ENCODE measurements at places on chromosomes 6 and 20.

GRCh38 chr6:151269321-151269995 is 29.7 kb downstream of the AKAP12 start:
- DNase-seq: no peak

DNA sequence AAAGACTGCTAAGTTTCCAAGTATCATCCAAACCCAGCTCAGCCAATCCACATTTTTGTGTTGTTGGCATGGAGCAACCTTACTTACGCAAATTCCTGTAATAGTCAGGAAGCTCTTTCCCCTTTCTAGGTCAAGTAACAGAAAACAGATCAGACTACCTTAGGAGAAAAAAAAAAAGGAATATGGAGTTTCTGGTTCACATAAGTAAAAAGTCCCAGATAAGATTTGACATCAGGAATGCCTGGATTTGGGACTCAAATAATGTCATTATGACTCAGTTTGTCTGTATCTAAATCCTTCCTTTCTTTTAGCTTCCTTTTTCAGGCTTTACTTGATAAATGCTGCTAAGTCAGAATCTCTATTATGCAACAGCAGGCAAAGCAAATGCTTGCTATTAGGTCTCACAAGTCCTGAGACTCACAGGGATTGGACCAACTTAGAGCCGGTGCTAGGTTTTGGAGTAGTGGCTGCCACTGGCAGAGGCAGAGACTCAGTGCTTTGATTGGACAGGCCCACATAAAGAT is 44.5 kb downstream of the NCOA7 start:
- DNase-seq: no peak

GRCh38 chr20:25659999-25660398 is 36.2 kb upstream of the NANP start:
- no peak for DNase-seq

DNA sequence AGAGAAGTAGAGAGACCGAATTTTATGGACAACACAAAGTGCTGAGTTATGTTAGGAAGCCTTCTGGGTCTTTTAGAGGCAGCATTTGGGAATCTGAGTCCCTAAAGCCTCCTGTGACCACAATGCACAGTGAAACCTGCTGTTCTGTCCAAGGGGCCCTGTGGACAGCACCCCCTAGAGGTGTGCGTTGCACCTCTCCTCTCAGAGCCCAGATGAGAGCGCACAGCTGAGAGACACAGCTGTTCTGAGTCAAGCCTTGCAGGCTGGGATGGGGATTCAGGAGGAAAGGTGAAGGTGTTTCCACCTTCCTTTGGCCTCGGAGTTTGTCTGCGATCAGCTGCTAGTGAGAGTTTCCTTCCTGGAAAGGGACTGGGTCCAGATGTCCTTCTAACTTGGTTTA is 13.0 kb downstream of the PCK1 start:
- no peak for DNase-seq

DNA sequence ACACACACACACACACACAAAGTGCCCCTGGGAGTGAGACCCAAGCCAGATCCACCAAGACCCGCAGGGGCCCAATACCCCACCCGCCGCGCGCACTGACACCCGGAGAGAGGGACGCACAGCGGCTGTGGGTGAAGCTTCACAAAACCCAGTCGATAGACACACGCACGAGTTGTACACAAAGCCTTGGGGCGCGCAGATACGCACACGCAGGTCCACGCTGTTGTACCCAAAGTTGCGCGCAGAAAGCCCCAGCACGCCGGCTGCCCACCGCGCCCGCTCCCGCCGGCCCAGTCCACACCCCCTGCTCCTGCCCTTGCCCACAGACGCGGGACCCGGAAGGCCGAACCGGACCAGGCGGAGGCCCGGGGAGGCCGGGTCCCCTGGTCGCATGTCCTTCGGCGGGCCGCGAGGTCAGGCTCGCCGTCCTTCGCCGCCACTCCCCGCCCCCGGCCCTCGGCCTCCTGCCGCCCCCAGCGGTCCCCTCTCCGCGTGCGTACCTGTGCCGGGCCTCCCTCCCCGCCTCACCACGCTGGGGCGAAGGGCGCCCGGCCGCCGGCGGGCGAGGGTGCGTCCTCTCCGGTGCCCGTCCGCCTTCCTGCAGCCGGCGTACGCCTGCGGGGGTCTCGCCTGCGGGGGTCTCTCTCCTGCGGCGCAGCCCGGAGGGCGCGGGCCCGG is at the start of gene TMEM74B:
Gene TMEM74B, minus strand, starts transcription at position 344 of the 678 bp plus-strand sequence. CDS start 1,180 bp downstream, outside the sequence.
- no peak for DNase-seq

DNA sequence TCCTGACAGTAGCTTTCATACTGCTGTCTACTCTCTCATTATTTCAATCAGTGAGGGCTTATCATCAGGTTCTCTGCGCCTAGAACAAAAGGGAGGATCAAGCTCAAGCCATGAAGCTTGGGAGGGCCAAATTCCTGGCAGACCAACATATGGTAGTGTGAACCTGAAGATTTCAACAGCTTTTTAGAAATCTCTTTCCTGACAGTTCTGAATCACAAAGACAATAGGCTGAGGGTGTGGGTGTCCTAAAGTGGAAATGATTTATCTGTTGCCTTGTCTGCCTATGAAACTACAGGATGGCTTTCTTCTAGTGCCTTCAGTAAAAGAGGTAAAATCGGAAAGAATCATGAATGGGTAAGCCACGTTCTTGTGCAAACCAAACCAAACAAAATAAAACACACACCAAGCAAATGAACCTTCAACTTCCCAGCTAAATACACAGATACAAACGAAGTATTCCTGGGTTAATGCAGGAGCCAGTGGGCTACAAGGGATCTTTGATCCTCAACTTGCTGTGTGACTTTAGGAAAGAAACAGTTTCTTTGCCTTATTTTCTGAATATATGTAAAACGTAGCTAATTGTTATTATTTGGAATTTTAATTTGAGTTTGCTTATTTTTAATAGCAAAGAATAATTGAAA is 2.7 kb upstream of the RHAG start:
- DNase-seq: no peak

GRCh38 chr6:7042654-7043545 is 64.9 kb upstream of the RREB1 start:
- no peak for DNase-seq

DNA sequence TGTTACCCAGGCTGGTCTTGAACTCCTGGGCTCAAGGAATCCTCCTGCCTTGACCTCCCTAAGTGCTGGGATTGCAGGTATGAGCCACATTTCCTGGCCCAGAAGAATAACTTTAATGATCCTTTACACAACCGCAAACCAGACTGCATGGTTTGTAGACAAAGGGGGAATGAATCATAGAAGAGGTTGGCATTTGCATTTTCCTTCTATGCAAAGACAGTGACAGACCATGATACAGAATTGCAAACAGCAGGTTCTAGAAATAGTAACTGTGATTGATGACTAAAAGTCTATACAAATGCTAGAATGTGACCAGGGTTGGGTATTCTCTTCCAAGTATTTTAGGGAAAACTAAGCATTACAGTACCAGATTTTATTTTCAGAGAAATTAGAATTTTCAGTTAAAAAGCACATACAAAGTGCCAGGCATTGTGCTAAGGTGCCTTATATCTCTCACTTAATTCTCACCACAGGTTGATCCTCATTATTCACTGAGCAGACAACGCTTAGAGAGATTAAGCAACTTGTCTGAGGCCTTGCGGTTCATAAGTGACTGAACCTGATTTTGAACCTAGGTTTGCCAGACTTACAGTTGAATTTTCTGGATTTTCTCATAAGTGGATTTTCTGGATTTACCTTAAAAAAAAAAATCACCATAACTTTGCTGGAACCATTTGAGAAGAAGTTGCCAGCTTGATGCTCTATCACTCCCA is 146.6 kb downstream of the ZFAND3 start:
- no peak for DNase-seq

DNA sequence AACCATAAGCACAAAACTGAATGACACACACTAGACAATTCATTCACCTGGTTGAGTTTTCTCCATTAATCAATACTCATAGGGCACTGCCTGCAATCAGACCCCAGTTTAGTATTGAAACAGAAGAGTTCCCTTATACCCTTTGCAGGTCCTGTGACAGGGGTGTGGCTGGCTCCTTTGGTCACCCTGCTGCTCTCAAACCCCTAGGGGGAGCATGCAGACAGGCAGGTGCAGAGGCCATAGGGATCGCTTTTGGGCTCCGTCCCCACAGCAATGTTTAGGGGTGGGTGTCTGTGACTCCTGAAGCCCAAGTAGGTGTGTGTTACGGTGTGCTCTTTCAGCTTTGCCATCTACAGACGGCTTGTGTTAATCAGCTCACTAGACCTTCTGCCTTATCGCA is 210.4 kb downstream of the CENPW start:
- no peak for DNase-seq

- no peak for DNase-seq
Measured at GRCh38 chr6:7271205-7271534, 41.8 kb downstream of the SSR1 start.

GRCh38 chr6:5840734-5841390 is 165.9 kb downstream of the NRN1 start:
- no peak for DNase-seq

GRCh38 chr20:50182346-50182745 is 8.3 kb upstream of the CEBPB start:
- no peak for DNase-seq

- DNase-seq: no peak
Measured at GRCh38 chr6:105817370-105817769, 268.8 kb upstream of the PRDM1 start.

GRCh38 chr6:139296927-139297326 is 5.1 kb upstream of the TXLNB start:
- DNase-seq: no peak

GRCh38 chr6:166907373-166907841 is 48.9 kb downstream of the RNASET2 start:
- DNase-seq: no peak

DNA sequence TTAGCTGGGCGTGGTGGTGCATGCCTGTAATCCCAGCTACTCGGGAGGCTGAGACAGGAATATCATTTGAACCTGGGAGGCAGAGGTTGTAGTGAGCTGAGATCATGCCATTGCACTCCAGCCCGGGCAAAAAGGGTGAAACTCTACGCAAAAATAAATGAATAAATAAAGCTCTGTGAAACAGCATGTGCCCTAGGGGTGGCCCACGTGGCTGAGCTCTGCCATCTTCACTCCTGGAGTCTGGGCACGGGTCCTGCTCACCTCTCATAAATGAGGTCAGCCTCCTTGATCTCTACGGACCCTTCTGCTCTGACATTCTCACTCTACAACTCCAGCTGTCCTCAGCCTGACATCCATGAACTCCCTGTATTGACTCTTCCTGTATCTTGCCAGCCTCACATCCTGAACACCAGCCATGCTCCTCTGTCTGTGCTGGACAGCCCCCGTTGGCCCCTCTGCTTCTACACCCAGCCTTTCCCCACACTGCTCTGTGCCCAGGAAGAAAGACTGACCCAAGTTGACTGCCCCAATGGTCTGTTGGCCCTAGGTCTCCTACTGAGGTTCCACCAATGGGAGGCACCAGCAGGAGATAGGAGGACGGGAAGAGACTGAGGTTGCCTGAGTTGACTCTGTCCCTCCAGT is 21.9 kb downstream of the CPNE5 start:
- DNase-seq: no peak

GRCh38 chr20:33372993-33373441 is 28.3 kb downstream of the CDK5RAP1 start:
- no peak for DNase-seq

- no peak for DNase-seq
Measured at GRCh38 chr6:108117427-108118358, 43.2 kb upstream of the OSTM1 start.

GRCh38 chr6:28423546-28423945 is 19.7 kb downstream of the ZSCAN23 start:
- DNase-seq: no peak

DNA sequence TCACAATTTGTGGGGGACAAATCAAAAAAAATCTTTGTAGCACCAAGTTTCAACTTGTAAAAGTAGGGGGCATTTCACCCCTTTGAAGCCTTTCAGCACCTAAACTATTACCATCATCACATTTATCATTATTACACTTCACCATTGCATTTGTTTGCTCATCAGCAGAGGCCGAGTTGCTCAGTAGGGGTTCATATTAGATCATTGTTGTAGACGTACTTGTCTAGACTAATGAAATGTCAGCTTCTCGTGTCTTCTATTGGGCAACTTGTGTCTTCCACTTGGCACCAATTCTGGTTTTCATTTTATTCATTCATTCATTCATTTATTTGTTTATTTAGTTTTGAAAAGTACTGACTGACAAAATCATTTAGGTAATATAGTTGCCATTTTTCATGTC is 338.3 kb upstream of the KCNQ5 start:
- DNase-seq: no peak

- no peak for DNase-seq
Measured at GRCh38 chr6:39746795-39747194, 21.6 kb upstream of the KIF6 start.

DNA sequence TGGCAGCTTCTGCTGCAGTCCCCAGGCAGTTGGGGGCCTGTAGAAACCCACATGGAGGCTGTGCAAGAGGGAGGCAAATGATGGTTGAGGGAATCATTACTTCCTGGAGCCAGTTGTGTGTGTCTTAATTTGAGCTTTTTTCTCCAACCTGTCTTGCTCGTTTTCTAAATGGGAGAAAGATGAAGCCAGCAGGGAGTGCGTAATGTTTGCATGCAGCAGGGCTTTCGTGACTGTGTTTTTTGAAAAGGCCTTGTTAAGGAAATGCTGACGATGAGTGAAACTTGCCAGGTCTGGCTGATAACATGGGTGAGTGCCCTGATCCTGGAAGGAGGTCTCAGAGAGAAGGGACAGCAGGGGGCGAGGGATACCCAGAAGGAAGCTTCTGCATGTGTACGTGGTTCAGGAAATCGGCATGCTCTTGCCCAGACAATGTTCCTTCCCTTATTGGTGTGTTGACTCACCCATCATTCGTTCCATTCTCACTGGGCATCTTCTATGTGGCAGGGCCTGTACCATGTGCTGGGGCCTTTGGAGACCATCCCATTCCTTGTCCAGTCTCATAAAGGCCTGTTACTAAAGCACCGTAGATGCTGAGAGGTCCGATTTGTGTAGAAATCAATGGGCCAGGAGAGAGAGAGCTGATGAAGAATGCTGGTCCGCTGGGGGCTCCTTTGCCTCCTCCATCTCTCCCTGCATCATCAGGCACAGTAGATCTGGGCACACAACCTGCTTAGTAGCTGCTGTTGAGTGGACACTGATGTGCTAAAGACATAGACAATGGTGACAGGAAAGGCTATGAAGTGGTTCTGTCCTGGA is 27.4 kb downstream of the GLP1R start:
- DNase-seq: no peak

GRCh38 chr6:83696674-83697073 is 12.2 kb downstream of the SNAP91 start:
- no peak for DNase-seq

DNA sequence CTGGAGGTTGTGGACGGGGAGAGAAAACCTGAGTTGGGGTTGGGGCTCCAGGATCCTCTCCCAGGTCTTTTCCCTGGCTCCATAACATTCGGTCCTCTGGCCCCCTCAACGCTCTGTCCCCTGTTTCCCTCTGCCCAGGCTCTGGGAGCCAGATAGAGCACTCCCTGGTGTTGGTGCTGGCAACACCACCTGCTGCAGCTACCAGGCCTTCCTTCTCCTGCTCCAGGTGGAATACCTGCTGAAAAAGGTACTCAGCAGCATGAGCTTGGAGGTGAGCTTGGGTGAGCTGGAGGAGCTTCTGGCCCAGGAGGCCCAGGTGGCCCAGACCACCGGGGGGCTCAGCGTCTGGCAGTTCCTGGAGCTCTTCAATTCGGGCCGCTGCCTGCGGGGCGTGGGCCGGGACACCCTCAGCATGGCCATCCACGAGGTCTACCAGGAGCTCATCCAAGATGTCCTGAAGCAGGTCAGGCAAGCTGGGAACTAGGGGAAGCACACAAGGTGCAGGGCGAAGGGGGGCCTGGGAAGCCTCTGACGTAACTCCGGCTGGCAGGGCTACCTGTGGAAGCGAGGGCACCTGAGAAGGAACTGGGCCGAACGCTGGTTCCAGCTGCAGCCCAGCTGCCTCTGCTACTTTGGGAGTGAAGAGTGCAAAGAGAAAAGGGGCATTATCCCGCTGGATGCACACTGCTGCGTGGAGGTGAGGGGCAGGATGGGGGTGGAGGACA is 14.6 kb downstream of the DEF6 start:
- DNase-seq: no peak

Data from activated CD8-positive, alpha-beta memory T cell treated with anti-CD3 and anti-CD28 coated beads for 1 hour (primary cell).